Mesenteric fat pad (tissue), 1 donor: ENCODE measurements at places on chromosomes 7 and 10. TPM values are rescaled to one million over a fixed set of nuclear protein-coding genes. Genes with fewer than 3 reads are reported as not detected.

TACR2 gene
- total RNA-seq, result 0.61 TPM

GPR15LG gene
- total RNA-seq, result not detected

NANOS1 gene
- total RNA-seq, result 54.3 TPM

CPXM2 gene
- total RNA-seq, result 17.9 TPM

CHST3 gene
- total RNA-seq, result 80.3 TPM

SEMA3C gene
- 93.6 TPM for total RNA-seq

GPR141 gene
- total RNA-seq, result 0.77 TPM

VGF gene
- total RNA-seq, result 0.22 TPM

MRC1 gene
- 267 TPM for total RNA-seq

STEAP1B gene
- 2.6 TPM for total RNA-seq

KLHDC10 gene
- total RNA-seq, result 30.6 TPM

ITIH5 gene
- total RNA-seq, result 439 TPM

SAMD9 gene
- total RNA-seq, result 7.7 TPM

GRID2IP gene
- total RNA-seq, result not detected

WDR86 gene
- total RNA-seq, result 19.4 TPM

ADAM22 gene
- total RNA-seq, result 2.3 TPM

FUOM gene
- 19.0 TPM for total RNA-seq

GIMAP4 gene
- 49.4 TPM for total RNA-seq

AKR1B15 gene
- 2.3 TPM for total RNA-seq

CXCL12 gene
- 347 TPM for total RNA-seq

ZNF479 gene
- not detected for total RNA-seq

TLX1 gene
- total RNA-seq, result not detected

TAS2R41 gene
- not detected for total RNA-seq

ZNRF2 gene
- total RNA-seq, result 17.6 TPM

SUGCT gene
- total RNA-seq, result 2.9 TPM

EBF3 gene
- 28.6 TPM for total RNA-seq

PTF1A gene
- not detected for total RNA-seq

CPVL gene
- 49.8 TPM for total RNA-seq

LHFPL3 gene
- not detected for total RNA-seq

CDC14C gene
- not detected for total RNA-seq

INSYN2A gene
- not detected for total RNA-seq

CH25H gene
- 4.8 TPM for total RNA-seq

SLC13A1 gene
- total RNA-seq, result not detected

VTI1A gene
- total RNA-seq, result 36.1 TPM

MYPN gene
- total RNA-seq, result not detected

SFRP4 gene
- 64.3 TPM for total RNA-seq

SNCG gene
- total RNA-seq, result 265 TPM

SPDYE1 gene
- not detected for total RNA-seq

MORN4 gene
- total RNA-seq, result 1.5 TPM

RGR gene
- total RNA-seq, result not detected

FZD8 gene
- 13.0 TPM for total RNA-seq

ZNF22 gene
- 50.3 TPM for total RNA-seq
